ENCODE measurements at places on chromosomes 5 and 9.

DNA sequence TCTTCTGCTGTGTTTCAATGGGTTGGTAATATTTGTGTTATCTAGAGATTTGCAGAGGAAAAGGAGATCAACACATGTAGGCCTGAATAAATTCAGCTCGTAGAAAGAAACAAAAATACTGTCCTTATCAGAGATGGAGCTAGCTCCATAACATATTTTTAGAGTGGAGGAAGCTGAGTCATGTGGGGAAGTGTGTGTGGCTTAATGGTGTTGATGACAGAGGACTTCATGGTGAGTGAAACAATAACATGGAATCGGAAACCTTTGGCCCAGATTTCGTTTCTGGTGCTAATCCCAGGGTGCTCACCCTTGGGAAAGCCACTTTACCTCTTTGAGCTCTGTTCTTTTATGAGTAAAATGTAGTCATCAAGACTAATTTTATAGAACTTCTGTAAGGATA lies 825.0 kb downstream of the TLR4 start:
- no peak for DNase-seq

GRCh38 chr5:103454770-103455169 lies 107.8 kb downstream of the NUDT12 start:
- DNase-seq: peak; percentile 12

DNA sequence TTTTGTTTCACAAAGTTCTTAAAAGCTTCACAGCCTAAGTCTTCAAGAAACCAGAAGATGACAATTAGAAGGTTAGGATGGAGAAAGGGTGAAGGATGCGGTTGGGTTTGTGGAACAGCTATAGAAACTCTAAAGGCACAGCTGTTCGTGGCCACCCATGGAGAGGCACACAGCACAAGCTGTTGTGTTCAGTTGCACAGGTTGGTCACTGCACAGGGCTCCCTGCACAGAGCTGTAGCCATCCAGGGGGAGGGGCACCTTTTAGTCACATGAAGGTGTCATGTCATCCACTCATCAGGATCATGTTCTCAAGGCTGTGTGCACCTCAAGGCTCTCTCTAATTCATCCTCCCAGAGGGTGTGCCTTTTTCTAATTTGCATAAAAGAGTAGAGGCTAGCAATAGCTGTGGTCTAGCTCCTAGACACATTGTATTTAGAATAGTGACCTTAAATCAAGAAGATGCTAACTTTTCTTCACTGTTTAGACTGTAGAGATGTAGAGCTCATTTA lies 5.0 kb upstream of the RASGRF2 start:
- no peak for DNase-seq

DNA sequence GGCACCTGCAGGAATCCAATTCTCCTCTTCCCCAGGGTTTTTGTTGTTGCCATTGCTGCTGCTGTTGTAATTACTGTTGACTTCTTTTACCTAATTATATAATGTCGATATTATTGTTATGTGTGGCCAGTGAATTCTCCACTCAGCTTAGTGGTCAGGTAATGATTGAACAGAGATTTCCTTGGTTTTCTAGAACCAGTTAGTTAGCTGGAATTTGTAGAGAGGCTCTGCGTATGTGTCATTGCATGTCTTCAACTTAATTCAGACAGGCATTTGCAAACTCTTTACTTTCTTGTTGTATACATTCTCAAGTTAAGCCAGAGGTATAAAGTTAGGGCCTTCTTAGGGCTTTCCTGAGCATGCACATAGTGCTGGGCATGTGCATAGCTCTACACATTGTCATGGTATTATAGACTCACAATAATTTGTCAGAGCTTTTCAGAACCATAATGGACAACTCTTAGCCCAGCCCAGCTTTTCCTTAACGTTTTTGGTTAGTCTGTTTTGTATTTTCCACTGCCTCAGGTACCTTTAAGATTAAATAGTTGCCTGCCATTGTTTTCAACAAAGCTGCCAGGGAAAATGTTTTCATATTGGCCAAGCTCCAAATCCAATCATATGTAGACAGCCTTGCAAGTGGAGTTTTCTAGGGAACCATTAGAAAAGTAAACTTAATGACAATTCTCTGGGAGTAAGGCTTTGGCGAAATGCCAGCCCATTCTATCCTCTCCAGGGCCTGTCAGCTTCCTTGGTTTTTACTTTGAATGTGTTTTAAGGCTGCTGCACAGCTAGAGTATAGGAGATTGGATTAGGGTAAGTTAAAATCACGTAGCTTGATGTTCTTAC lies 68.1 kb downstream of the UBE2R2 start:
- DNase-seq: no peak

DNA sequence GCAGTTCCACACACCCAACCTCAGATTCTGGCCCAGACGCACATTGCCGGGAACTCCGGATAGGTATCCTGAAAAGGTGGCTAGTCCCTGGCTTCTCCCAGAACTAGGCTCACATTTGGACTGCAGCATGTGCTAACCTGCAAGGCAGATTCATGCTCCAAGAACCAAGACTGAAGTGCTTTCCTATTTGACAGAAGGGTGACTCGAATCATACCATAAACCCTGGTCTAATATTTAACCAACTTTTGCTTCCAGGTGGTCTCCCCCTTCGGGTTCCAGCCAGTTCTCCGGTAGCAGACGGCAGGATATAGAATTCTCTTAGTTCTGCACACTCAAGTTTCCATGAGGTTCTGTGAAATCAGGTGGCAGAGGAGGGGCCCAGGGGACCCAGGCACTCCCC lies 7.6 kb downstream of the PTGES start:
- DNase-seq: no peak

DNA sequence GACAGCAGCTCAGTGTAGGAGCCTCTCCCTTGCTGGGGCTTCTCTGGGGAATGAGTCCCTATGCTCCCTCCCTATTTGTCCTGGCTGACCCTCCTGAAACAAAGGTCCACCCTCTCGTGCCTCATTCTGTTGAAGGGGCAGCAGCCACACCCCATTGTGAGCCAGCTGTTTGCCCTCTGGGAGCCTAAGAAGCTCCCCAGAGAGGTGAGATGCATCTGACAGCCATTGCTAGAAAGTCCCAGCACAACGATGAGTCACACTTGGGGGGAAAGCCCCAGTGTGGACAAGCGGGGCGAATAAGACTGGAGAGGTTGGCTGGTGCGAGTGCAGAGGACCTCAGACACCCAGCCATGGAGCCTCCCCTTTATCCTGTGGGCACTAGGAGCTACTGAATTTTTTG lies 101.4 kb downstream of the PPARGC1B start:
- no peak for DNase-seq

DNA sequence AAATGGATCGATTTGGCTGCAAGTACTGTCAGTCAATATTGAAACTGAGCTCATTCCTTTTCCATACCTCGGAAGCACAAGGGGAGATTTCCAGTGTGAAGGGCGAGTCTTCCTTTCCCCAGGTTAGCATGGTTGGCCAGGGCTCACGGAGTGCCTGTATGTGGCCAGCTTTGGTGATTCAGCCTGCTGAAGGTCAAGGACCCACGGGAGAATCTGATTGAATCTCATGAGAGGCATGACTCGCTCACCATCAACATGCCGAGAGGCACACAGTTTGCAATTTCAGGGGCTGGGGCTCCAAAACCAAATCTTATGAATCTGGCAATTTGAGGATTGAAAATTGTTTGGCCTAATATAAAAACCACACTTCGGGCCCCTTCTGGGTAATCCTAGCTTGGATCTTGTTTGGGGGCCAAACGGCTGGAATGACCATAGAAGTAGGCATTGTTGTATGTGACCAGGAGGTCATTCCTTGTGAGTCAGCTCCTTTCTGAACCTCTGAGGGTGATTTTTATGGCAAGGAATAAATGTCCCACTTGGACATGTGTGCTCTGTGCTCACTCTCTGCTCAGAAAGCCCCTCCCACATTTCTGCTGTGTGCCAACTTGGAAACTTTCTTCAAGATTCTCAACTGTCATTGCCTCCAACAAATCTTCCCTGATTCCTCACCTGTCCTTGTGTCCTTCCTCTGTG lies 69.8 kb downstream of the DOCK2 start:
- DNase-seq: no peak

DNA sequence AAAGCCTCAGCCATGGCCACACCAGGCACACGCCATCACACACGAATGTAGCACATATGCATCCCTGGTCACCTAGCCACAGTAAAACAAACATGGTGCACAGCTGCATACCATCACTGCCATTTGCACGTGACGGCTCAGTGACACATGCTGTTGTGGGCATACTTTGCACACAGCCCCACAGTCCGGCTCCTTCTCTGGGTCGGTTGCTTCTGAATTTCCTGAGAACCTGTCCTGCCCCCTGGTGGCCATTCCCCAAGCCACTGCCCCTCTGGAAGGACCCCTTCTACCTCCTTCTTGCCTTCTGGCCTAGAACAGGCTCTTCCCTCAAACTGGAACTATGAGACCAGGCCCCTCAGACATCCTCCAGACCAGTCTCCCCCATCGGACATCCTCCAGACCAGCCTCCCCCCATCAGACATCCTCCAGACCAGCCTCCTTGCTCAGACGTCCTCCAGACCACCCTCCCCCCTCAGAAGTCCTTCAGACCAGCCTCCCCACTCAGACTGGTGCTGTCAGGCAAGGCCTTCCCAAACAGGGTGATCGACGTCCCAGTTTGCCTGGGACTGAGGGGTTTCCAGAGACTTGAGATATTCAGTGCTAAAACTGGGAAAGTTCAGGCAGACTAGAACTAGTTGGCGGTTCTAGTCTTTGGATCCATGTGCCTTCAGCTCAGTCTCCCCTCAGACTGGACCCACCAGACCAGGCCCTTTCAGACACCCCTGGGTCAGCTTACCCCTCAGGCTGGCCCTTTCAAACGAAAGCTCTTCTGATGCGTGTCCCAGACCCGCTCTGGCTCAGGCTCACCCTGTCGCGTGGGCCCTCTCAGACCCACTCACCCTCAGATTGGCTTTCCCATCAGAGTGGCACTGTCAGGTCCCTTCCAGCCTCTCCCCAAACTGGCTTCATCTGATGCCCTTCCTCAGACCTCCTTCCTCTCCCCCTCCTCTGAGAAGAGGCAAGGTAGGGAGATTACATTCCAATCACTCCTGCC lies 24.3 kb upstream of the ENHO start:
- DNase-seq: peak; percentile 82

DNA sequence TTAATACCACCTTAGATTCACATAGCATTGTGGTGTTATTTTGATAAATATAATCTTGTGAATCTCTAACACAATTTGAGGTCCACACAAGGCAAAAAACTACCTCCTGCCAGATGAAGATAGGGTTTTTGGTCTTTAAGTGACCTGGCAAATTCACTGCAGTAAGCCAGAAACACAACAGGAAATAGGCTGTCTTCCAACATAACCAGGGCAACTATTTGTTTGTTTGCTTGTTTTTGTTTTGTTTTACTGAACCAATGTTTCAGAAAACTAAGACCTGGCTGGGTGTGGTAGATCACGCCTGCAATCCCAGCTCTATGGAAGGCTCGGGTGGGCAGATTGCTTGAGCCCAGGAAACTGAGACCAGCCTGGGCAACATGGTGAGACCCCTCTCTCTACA lies 95.5 kb downstream of the USP20 start:
- no peak for DNase-seq

DNA sequence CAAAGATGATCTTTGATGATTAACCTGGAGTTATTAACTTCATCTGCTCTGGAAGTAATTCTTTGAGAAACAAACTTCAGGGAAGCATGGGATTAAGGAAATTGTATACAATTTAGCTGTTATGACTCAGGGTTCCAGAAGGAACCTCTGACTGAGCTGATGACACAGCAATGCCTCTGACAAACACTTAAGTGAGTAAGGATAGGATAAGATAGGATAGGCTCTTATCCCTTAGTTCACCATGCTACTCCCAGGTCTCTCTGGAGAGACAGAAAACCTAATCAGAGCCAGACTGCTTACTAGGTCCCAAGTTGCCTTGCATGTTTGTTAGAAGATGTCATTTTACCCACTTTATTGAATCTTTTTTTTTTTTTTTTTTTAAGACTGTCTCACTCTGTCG lies 12.6 kb upstream of the TMEM38B start:
- no peak for DNase-seq

DNA sequence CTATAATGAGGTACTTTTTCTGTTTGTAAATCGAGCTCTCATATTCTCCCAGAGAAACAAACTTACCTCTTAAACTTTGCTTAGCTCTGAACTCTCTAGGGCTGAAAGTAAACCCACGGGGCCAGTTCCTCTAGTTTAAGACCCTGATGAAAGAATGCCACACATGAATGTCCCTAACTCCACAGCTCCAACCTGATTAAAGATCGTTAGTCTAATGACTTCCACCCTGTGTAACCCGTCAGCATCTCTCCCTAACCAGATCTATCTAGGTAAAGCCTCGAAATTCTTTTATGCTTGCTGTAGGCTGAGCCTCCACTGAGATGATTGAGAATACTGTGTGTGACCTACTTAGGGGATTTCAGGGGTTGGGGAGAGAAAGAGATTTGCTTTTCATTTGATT lies 27.0 kb downstream of the ADRA1B start:
- no peak for DNase-seq

DNA sequence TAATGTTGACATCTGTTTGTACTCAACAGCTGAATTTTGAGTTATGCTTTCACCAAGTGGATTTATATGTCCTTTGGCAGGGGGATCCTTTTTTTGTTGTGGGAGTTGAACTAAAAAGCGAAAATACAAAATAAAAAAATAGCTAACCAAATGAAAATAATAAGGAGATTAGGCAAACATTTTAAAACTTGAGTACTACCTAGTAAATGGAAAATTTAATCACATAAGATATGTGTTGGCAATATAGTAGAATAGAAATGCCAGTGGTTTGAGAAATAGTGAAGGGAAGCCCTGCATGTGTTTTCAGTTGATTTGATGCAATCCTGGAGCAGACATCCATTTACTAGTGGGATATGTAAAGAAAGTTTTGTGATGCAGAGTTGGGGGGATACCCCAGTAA lies 98.0 kb downstream of the RASGRF2 start:
- DNase-seq: no peak

DNA sequence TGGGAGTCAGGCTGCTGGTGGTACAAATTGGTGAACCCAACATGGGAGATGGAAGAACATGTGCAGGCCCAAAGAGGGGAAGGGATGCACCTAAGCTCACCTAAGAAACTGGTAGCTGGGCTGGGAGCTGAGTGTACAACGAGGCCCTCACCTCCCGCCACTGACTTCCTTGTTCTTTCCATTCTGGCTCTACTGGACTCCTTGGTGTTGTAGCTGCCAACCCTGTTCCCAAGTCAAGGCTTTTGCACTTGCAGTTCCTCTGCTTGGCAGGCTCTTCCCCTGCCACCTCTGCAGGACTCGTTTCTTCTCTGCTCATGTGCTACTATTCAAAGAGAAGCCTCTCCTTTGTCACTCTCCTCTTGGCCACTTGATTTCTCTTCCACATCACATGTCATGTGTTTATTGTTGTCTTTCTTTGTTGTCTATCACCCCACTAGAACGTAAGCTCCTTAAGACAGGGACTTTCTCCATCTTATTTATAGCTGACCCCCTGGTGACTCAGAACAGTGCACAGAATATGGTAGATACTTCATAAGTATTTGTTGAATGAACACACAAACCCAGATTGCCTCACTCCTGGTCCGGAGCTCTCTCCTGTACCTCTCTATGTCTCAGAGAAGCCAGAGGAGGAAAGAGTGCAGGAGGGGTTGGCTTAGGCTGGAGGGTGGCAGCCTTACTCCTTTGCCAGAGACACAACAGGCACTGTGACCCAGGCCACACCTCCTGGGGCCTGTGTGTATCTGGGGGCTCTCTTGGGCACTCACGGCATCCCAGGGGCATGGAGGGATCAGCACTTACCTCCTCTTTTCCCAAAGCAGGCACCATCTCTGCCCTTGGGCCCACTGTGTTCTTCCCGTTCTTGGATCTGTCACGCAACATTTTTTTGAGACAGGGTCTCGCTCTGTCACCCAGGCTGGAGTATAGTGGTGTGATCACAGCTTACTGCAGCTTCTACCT lies 5.2 kb upstream of the SPINK4 start:
- DNase-seq: no peak

GRCh38 chr9:13330396-13331004 lies 51.0 kb upstream of the MPDZ start:
- no peak for DNase-seq
